SW 1271 (cell line): ENCODE measurements at places on chromosomes 7 and 10.

- no peak for DNase-seq
Measured at GRCh38 chr10:48525113-48525512, 79.8 kb downstream of the ARHGAP22 start.

GRCh38 chr10:6283655-6284054, 80.9 kb downstream of the PFKFB3 start:
- DNase-seq = no peak

DNA sequence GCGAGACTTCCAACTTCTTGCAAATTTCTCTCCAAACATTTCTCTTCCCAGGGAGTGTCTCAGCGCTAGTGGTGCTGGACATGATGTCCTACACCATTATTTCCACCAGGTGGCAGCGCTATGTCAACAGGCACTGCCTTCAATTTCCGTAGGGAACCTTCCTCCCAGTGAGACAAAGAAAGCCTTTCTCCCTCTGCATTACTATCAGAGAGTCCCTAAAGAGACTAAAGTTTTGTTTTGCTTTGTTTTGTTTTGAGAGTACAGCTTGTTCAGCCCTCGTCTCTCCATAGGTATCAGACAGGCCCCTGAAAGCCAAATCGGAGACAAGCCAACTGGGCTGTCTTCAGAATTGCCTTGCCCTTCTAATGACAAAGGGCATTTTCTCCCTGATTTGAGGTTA, 44.2 kb upstream of the GGCT start:
- DNase-seq = no peak

DNA sequence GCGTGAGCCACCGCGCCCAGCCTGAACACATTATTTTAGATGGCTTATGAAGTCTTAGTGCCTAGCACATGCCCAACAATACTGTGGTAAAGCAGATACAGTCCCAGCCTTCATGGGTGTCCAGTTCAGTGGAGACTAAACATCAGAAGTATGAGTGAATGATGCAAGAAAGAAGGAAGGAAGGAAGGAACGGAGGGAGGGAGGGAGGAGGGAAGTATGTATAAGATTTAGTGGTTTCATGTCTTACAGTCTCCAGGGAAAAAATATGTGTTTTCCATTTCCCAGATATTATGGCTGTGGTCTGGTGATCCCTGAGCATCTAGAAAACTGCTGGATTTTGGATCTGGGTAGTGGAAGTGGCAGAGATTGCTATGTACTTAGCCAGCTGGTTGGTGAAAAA, 2.9 kb downstream of the AS3MT start:
- no peak for DNase-seq

DNA sequence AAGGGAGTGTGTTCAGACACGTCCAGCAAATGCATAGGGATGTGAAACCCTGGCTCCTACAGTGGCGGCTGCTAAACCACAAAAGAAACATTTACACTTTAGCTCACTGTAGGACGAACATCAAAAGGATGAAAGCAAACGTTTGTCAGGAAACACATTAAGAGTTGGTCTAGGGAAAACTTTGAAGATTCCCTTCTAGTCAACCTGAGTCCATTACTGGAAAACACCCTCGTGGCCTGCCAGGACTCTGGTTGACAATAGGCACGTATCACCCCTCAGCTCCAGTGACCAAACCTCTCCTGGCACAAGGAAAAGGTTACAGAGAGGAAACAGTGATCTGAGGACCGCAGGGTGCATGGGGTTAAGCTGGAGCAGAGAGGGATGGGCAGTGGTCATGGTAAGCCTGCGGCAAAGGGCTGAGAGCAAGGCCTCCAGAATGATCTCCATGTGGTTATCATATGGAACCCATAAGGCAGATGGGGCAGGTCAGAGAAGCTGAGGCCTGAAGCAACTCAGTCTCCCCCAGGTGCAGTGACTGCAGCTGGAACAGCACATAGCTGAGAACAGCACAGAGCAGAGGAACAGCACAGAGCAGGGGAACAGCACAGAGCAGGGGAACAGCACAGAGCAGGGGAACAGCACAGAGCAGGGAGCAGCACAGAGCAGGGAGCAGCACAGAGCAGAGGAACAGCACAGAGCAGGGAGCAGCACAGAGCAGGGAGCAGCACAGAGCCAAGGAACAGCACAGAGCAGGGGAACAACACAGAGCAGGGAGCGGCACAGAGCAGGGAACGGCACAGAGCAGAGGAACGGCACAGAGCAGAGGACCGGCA, 49.9 kb downstream of the CHST15 start:
- no peak for DNase-seq

GRCh38 chr10:133274751-133275683, 1.7 kb downstream of the ADAM8 start:
- no peak for DNase-seq

- DNase-seq = no peak
Measured at GRCh38 chr7:44050121-44050914, 5.8 kb downstream of the DBNL start.

DNA sequence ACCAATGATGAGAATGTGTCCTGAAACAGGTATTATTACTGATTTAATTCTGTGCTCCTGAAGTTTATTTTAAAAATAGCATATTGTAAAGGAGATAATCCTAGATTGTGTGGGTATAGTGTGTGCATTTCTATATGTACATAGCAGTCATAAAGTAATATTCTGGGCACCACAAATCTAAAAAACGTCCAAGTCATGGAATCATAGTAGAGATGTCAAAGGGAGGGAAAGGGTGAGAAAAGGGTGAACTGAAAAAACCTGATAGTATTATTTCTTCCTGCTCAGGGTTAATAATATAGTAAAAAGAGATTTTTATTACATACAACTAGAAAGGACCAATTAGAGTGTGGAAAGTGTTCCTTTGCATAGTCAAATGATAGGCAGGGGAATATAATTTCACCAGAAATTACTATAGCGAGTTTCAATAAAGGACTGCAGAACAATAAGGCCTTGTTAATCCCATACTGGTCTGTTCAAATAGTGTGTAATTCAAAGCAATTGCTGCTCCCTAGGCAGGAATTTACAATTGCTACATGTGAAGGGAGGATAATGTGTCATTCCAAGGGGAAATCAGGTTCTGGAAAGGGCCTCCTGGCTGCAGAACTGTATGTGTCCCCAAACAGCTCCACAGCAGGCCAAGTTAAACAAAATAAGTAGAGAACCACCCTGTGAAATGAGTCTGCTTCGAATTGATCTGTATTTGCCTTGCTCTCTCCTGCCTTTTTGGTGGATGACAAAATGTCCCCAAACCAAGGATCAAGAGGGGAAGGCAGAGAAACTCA, 42.5 kb upstream of the KMT2E start:
- no peak for DNase-seq

- no peak for DNase-seq
Measured at GRCh38 chr7:30924624-30925023, 13.0 kb downstream of the AQP1 start.

DNA sequence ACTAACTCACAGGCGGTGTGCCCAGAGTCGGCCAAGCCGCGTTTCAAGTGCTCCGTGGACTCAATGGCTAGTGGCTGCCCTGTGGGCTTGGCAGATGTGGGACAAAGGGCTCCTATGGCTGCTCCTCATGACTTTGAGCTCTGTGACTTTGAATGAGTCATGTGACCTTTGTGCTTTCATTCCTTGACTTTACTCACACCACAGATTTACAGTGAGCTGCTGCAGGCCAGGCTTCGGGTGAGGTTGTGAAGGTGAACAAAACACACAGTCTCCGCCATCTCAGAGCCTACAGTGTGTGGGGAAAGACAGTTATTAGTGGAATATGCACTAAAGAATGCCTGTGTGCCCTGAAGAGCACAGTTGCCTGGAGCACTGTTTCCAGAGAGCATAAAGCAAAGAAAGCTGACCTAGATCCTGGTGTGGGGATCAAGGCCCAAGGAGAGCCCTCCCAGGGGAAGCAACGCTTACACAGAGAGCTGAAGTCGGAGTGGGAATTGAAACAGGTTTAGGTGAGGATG, 29.7 kb upstream of the PLEKHA1 start:
- DNase-seq = no peak

DNA sequence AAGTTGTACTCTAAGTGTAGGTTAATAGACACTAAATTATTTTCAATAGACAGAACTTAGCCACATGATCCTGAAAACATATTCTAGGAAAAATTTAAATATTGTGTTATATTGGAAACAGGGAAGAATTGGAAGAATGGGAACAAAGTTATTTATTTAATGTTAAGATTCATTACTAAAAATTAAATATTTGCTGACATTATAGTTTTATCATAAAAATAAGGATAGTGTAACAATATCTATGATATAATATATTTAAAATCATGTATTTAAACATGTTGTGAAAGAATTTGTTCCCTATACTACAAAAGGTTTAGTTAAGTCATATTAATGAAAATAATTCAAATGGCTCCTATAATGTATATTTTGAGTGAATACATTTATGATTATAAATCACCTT, 120.1 kb upstream of the TEX47 start:
- DNase-seq = no peak

GRCh38 chr10:103542764-103543616, 49.5 kb downstream of the NEURL1 start:
- DNase-seq = no peak

GRCh38 chr7:129258649-129259389, 34.0 kb downstream of the AHCYL2 start:
- no peak for DNase-seq

- no peak for DNase-seq
Measured at GRCh38 chr10:126536656-126537055, 133.8 kb downstream of the C10orf90 start.

- no peak for DNase-seq
Measured at GRCh38 chr7:139682136-139683013, 95.4 kb downstream of the HIPK2 start.

DNA sequence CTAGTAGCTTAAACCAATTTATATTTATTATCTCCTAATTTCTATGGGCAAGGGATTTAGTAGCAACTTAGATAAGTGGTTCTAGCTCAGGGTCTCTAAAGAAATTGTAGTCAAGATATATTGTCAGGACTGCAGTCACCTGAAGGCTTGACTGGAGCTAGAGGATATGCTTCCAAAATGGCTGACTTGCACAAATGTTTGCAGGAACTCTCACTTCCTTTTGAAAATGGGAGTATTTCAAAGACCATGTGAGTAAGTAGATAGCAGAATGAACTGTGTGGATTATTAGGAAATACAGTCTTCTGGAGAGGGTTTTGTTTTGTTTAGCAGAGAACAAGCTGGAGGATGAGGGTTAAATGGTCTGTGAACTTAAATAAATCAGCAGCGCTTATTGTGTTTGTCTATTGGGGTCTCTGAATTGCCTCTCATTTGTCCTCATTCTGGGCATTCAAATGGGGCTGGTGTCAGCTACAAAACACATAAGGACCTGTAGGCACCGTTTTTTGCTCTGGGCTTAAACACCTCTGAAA, 524.6 kb downstream of the LRMDA start:
- DNase-seq = no peak

DNA sequence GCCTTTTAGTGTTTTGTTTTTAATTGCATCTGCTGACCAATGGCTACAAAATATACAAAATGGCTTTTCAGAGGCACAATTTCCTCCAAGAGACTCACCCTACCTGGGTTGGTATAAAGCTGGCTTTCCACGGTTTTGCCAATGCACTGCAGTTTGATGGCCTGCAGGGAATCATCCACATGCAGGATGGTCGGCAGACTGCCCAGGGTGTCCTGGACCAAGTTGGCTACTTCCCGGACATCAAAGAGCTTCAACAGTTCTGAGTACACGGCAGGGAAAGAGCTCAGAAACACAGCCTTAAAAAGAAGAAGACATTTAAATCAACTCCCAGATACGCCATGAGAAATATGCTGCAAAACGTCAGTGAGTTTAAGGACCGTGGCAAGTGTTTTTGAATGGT, 301.0 kb upstream of the IMMP2L start:
- DNase-seq = no peak

DNA sequence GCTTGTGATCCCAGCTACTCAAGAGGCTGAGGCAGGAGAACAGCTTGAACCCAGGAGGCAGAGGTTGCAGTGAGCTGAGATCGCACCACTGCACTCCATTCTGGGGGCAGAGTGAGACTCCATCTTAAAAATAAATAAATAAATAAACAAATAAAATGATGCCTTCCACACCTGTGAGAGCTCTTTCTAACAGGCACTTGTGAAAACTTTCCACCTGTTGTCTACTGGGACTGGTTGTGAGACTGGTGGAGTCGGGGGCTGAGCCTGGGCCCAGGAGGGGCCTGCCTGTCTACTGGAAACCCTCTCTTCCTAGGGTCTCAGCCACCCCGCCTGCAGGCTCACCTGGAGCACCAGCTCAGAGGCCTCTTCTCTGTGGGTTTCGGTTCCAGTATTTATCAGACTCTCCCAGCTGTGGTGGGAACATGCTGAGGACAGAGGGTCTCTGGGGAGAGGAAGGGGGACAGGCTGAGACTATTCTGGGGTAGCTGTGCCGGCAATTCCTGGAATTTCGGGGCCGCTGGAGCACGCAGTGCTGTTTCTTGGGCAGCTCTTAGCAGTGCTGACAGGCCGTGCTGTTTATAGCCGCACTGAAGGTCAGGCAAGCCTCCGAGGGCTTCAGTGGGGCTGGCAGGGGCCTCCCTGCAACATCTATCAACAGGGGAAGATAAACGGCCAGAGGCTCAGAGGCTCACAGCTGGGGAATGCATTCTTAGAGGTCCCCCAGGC, 3.8 kb downstream of the LDB3 start:
- DNase-seq = no peak

- no peak for DNase-seq
Measured at GRCh38 chr10:52459097-52459496, 145.0 kb downstream of the DKK1 start.

DNA sequence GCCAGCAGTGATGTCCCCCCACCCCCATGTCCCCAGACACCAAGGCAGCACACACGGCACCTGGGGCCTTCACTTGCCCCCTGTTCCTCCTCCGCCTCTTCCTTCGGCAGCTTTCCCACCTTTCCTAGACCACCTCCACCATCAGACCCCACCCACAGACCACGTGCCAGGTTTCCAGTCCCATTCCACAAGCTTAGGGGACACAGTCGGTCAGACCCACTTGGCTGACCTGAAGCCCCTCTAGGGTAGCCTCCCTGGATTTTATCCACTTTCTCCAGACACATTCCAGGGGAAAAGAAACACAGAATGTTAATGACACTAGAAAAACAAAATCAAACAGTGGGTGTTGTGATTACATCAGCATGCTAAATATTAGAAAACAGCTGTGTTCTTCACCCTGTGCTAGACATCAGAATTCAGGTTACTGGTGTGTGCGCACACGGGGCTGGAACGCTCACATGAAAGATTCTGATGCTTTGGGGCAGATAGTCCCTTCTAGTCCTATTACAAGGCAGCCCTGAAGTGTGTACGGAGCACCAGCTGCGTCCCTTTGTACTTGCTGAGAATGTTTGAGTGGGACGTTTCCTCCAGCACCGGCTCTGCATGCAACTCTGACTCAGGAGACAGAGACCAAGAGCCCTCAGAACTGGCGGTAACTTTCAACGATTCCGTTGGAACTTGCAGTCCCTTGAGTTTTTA, 75.5 kb upstream of the PPP2R2D start:
- no peak for DNase-seq

GRCh38 chr10:89653410-89653869, 8.4 kb upstream of the PANK1 start:
- no peak for DNase-seq

DNA sequence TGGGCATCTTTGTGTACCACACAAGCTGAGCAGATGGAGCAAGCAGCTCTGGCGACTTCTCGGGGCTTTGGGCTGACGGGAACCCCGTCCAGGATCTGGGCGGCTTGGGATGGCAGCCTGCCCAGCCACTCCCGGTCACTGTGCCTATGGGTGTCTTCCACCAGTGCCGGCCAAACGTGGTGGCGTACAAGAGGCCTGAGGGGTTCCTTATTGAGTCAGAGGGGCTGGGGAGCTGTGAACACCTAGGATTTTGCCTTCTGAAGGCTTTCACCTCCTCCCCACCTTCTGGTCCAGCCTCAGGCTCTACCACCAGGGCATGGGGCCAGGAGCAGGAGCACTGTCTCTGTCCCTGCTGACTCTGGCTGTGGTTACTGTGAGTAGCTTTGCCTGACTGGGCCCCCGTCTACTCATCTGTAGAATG, 71.8 kb upstream of the PPIF start:
- no peak for DNase-seq

GRCh38 chr10:73836427-73836980, 25.1 kb upstream of the NDST2 start:
- DNase-seq = no peak
